ENCODE measurements at places on chromosomes 11 and 22.

GRCh38 chr11:43418197-43418596, 59.5 kb downstream of the TTC17 start:
- no peak for DNase-seq

- DNase-seq: no peak
Measured at GRCh38 chr11:7903940-7904339, 27.1 kb downstream of the OR10A6 start.

GRCh38 chr11:33909150-33909549, 17.3 kb upstream of the LMO2 start:
- no peak for DNase-seq

DNA sequence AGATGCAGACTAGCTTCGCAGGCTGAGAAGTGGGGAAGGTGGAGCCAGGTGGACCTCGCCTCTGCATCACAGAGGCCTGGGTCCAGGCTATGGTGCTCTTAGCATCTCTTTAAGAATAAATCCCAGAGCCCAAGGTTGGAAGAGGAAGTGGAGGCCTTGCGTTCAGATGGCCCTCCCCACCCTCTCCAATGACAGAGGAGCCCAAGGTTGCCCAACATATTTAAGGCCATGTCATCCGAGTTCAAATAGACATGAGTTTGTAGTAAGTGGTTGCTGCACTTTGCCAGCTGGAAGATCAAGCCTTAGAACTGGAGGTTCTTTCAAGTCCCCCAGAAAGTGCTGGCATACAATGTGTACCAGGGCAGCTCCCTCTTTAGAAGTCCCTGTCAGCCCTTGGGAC, 47.1 kb upstream of the HORMAD2 start:
- DNase-seq: peak; percentile 36

DNA sequence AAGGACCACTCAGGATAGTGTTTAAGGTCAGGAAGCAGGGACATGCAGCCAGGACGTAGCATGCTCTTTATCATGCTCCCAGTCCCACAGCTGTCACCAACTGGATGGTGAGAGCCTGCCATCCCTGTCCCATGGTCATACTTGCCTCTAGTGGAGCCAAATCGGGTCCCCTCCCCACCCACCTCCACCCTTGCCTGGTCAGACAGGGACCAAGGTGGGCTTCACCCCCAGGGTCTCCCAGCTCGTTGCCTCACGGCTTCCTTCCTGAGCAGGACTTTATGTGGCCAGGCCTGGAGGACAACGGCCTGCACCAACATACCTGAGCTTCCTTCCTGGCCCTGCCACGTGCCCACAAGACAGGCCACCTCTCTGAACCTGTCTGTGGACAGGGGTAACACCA, 19.8 kb downstream of the A4GALT start:
- no peak for DNase-seq

DNA sequence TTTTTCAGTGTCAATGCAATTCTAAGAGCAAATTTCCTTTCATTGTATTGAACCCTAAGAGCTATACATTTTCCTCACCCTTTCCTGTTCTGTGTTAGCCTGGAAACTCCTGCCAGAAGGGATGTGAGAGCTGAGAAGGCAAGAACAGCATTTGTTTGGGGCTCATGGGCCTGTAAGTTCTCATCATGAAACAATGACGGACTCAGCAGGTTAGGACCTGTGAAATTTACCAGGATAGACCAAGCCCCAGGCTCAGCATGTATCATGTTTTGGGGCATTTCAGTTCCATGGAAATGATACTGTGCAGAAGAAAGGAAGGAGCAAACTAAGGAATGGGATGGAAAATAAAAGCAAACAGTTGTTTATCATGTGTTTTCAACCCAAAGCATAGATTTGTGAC, 41.6 kb downstream of the NTM start:
- DNase-seq: no peak

DNA sequence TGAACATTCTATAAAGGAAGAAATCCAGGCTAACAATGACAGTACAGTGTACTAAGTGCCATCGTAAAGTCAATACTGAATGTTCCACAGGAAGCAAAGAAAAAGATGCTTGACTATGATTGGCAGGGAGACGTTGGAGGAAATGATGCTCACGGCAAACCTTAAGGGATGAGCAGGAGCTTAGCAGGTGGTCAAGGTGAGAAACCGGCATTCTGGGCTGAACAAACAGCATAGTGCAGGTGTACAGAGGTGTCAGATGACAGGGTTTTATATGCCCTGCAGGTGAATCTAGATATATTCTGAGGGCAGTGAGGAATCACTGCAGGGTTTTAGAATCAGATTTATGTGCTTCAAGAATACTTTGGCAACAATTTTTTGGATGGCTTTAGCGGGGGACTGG, 85.3 kb upstream of the HEPHL1 start:
- no peak for DNase-seq

DNA sequence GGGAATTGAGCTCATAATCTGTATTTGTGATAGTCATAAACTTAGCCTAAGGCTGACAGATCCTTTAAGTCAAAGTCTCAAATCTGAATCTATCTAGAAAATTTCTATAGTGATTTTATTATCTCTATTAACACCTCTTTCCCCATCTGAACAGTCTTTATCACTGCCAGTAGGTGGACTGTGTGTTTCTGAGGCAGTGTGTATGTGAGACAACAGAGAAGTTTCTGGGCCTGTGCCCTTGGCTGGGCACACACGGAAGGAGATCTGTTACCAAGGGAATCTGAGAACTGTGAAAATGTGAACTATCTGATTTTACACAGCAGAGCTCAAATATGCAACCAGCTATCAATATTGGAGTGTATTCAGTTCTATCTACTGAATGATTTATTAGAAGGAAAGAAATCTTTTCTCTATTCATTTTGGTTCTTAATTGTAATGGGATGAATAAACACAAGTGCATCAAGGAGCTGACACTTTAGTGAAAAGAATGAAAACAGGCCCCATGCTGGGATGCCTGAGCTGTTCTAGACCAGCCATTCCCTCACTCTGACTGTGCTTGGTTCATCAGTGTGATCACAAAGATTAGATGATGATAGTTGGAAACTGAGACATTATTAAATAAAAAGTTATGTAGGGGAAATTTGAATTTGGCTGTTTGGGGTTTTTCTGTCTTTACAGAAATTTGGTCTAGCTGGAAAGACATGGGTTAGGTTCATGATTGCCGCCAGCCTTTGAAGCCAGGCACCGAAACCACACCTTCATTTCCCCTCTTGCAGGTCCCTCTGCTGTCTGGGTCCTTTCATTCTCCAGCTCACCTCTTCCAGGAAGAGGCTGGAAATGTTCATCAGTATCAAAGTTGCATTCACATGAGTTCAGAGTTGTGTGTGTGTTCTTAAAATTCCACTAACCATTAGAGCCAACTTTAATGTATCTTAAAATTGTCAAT, 68.1 kb downstream of the LIF start:
- peak; percentile 52 for DNase-seq

- no peak for DNase-seq
Measured at GRCh38 chr11:8204596-8204995, 35.8 kb upstream of the RIC3 start.

DNA sequence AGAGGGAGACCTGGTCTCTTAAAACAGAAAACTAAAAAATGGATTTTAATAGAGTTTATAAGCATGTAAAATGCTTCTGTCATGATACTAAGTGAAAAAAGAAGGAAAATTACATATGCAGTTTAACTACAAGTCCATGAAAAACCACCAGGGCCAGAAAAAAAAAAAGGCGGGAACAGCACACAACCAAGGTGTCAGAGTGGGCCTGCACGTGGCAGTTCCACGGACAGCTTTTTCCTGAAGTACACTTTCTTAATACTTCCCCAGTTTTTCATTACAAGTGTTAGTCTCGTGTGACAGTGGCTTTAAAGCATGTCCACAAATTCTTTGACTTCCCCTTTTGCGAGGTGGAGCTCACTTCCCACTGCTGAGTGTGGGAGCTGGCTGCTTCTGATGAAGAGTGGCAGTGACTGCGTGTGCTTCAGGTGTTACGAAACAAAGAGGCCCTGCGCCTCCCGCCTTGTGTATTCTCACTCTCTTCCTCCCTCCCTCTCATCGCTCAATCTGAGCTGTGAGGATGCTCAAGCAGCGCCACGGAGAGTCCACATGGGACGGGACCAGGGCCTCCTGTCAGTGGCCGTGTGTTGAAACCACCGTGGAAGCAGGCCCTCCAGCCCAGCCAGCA, 16.4 kb downstream of the PPM1F start:
- peak; percentile 84 for DNase-seq

GRCh38 chr11:15870911-15871310, 485.4 kb downstream of the SOX6 start:
- DNase-seq: no peak

- DNase-seq: peak; percentile 89
Measured at GRCh38 chr11:65997286-65997685, 4.7 kb downstream of the EIF1AD start.

DNA sequence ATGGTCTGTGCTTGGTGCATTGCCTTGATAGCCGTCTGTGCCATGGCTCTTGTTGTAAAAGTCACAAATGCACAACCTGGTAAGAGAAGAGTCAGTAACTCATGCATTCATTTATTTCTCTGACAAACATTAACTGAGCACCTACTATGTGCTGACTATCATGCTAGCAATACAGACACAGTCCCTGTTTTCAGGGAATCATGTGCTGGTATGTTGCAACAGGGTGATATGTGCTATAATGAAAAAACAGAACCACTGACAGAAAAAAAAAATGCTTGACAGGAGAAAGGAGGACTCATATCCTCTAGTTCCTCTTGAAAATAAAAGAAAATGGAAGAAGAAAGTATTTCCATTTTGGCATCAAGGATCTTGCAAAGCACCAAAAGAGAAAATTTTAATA, 34.5 kb upstream of the RAPSN start:
- no peak for DNase-seq

DNA sequence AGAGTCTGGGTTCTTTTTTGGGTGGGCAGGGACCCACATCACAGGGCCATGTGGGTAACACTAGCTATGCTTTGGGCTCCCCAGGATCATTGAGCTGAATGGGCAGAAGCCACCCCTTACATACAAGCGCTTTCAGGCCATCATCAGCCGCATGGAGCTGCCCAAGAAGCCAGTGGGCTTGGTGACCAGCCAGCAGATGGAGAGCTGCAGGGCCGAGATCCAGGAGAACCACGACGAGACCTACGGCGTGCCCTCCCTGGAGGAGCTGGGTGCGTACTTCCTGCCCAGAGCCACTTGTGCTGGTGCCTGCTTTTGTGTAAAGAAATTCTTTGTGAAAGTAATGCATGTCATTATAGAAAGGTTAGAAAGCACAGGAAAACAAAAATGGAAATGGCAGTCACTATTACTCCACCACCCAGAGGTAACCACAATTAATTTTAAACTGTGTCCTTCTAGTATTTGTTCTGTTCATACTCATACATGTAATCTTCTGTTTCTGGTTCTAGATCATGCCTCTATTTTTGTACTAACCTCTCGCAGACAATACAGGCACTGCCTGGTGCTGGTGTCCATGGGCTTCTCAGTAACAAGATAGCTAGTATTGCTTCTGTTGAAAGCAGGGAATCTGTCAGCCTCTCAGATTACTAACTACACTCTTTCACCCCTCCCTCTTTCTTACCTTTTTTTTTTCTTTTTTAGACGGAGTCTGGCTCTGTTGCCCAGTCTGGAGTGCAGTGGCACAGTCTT, 13.7 kb downstream of the CRY2 start:
- DNase-seq: no peak

DNA sequence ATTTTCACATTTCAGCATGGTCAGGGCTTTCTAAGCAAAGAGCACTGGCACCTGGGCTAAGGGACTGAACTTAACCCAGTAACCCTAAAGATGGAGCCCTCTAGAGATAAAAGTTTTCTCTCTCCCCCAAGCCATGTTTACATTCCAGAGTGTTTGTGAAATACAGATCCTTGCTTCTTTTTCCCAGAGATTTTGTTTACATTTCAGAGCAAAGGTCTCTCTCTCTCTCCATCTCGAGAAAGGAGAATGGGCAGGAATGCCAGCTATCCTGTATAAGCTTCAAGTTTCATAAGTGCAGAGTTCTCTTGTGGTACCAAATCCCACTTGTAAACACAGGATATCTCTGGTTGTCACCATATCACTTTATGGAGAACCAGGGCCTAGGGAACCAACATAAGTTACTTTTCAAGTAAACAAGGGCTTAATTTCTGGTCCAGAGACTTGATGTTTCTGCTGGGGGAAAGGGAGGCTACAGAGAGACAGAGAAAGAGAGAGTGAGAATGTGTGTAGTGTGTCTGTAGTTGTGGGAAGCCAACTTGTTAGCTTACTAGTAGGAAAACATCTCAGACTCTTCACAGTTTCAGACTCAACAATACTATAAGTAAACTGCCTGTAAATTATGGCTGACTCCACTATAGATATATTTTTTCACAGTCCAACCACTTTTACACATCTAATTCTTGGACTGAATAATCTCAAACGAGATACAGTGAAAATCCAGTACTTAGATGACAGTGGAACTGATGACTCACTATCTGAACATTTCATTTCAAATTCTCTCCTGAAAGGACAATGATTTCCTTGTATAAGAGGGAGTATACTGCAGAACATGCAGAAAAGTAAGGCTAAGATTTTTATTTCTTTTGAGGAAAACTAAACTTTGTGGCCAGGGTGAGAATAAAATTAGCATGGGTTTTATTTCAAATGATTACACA, 76.2 kb downstream of the ARHGAP32 start:
- no peak for DNase-seq

DNA sequence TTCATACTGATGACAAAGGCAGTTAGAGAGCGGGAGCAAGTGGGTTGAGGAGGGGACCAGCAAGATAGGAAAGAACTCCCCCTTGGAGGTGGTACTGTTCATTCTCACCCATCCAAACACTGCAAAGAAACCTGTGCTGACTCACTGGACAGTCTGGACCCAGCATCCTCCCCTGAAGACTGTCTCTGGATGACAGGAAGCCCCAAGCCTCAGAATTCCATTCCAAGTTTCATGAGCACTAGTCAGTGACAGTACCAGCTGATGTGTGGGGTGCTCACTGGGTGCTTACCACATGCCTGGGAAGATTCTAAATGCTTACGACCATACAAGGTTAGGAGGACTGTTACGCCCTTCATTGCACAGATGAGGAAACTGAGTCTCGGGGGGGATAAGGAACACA, 160.9 kb downstream of the IGLL1 start:
- DNase-seq: no peak

DNA sequence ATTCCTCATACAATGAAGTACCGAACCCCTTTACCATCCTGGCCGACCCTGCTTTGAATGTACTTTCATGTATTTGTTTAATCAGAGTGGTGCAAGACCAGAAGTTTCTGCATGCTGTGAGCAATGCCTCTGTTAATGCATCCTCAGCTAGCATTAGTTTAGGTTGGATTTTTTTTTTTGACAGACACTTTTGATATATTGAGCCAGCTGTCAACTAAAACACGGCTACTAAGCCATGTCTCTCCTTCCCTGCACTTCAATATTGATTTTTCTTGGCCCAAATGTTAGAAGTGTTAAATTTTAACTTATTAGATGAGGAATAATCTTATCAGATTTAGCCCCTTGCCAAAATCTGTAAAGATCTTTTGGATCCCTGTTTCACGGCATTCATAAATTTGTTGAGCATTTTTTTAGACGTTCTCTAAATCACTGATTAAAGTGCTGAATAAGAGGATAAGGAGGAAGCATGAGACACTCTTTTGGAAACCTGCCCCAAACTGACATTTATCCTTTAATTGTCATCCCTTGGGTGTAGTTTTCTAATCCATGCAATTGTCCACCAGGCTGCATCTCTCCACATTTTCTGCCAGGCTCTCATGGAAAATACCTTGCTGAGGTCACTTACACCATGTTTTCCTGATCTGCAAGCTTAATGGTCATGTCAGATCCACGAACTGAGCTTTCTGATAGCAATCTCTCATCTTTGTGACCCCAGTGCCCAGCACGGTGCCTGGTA, 130.7 kb downstream of the FEZ1 start:
- DNase-seq: no peak

GRCh38 chr11:116646191-116646590, 126.6 kb downstream of the BUD13 start:
- DNase-seq: no peak

GRCh38 chr11:82871646-82872045, 28.6 kb downstream of the PRCP start:
- DNase-seq: no peak

Data from hematopoietic multipotent progenitor cell treated with erythropoietin and hydrocortisone succinate and interleukin-3 and kit ligand, for 4 days (in vitro differentiated cells).